ENCODE measurements at places on chromosomes 1 and 21.

- DNase-seq, result no peak
Measured at GRCh38 chr1:1954831-1955441, 35.9 kb upstream of the TMEM52 start.

- DNase-seq, result no peak
Measured at GRCh38 chr1:239657291-239657690, 270.9 kb downstream of the CHRM3 start.

DNA sequence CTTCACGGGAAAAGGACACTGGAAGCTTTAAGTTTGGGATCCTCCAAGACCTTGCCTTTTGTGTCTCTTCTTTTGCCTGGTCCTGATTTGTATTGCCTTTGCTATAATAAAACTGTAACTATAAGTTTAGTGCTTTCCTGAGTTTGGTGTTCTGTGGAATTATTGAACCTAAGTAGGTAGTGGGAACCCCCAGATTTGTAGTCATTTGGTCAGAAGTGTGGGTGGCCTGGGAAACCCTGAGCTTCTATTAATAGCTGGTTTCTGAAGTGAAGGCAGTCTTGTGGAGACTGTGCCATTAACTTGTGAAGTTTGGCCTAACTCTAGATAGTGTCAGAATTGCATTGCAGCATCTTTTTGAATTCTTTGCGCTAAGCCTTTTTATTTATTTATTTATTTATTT, 6.8 kb upstream of the MYCL start:
- no peak for DNase-seq

- no peak for DNase-seq
Measured at GRCh38 chr1:33997127-33998036, 133.5 kb downstream of the HMGB4 start.

- no peak for DNase-seq
Measured at GRCh38 chr1:52725903-52726264, 369 bp upstream of the ZYG11B start.

GRCh38 chr1:46519209-46519608, 29.6 kb downstream of the DMBX1 start:
- no peak for DNase-seq

DNA sequence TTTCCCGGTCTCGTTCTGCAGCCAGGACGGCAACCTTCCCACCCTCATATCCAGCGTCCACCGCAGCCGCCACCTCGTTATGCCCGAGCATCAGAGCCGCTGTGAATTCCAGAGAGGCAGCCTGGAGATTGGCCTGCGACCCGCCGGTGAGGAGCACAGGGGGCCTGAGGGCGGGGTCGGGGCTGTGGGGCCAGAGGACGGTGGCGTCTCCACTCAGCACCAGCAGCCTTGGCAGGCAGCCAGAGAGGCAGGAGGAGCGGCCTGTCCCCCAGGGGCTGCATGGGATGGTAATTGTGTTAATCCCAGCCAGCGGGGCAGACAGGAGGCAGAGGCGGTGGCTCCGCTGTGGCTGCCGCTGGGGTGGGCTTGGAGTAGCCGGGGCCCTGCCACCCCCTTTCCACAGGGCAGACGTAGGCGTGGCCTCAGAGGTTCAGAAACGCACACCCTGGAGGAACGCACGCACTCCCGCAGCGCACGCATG, 12.1 kb downstream of the SAMD11 start:
- no peak for DNase-seq

DNA sequence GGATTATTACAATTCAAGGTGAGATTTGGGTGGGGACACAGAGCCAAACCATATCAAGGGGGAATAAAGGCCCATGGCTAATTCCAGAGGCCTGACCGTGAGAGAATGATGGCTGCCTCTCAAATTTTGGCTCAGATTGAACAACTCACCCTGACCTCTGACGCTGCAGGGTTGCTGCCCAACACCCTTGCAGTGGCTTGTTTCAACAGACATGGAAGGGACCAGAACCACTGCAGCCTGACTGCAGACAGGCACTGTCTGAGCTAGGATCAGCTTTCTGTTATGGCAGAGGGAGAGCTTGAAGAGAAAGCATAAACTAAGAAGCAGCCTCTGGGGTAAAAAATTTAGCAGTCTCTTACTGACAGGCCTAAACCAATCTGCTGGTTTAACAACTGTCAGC, 90.2 kb upstream of the GADD45A start:
- DNase-seq, result no peak
